ENCODE measurements at places on chromosomes 3 and 15. TPM values are rescaled to one million over a fixed set of nuclear protein-coding genes. Genes with fewer than 3 reads are reported as not detected.

The ARHGEF26 gene
- total RNA-seq: not detected

The NLGN1 gene
- total RNA-seq: not detected

The CELSR3 gene
- total RNA-seq: 18.6 TPM

The CCR8 gene
- not detected for total RNA-seq

The OXTR gene
- 0.60 TPM for total RNA-seq

The MYO5A gene
- total RNA-seq: 15.8 TPM

The MCF2L2 gene
- 1.9 TPM for total RNA-seq

The BBX gene
- 42.4 TPM for total RNA-seq

The SH2D7 gene
- total RNA-seq: not detected

The NPAP1 gene
- total RNA-seq: not detected

The SI gene
- total RNA-seq: not detected

The ATP13A4 gene
- total RNA-seq: 1.7 TPM

- no peak for DNase-seq
Observed at GRCh38 chr15:98938105-98938417, 69.5 kb downstream of the PGPEP1L start.

DNA sequence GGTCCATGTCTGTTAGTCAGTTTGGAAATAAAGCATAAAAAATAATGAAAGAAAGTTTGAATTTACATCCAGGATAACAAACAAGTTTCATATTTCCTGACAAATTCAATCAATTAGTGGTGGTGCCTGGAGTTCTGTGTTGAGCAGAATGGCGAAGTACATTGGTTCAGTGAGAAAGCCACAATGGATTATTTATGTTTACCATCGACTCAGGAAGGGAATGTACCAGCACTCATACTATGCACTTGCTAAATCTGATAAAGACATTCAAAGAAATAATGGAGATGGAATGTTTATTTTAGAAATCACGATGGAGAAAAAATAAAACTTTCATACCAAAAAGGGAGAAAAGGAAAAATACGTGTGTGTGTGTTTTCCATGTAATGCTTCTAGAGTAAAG lies 45.3 kb upstream of the MME start:
- no peak for DNase-seq

DNA sequence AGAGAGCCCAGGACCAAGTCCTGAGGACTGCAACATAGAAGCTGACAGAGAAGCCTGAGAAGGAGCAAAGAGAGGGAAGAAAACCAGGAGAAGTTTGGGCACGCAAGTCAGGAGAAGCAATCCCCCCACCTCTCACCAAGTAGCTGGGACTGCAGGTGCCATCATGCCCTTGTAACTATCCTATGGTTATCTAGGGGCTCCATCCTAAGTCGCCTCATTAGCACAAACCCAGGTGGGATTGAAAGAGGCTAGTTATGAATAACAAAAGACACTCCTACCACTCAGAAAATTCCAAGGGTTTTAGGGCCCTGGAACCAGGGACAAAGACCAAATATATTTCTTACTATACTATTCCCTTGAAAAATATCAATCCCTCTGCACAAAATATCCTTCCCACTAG lies 53.5 kb downstream of the CCR4 start:
- no peak for DNase-seq

DNA sequence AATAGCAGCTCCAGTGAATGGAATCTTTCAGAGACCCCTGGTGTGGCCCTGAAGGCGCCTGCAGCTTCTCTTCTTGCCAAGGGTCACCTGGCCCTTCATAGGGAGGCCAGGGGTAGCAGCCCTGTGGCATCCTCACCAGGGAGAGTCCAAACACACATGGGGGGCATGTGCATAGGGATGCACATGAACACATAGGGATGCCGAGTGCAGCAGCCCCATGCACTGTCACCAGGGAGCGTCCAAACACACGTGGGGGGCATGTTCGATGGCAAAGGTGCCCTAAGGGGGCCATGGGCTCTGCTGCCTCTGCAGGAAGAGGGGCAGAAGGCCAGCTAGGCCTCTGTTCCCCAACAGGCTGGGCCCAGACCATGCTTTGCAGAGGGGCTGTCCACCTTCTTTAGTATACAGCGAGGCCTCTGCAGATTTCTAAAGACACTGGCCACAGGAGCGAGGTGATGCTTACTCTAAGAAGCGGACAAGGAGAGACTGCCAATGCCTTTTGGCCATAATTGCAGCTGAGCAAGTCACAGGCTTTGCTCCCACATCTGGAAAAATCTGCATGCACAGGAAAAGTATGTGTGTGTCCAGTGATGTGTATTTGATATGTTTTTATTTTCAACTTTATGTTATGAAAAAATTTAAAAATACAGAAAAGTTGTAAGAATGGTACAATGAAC lies 21.0 kb downstream of the ANAPC13 start:
- no peak for DNase-seq

GRCh38 chr15:78950902-78951840 lies 6.3 kb upstream of the CTSH start:
- DNase-seq: no peak

DNA sequence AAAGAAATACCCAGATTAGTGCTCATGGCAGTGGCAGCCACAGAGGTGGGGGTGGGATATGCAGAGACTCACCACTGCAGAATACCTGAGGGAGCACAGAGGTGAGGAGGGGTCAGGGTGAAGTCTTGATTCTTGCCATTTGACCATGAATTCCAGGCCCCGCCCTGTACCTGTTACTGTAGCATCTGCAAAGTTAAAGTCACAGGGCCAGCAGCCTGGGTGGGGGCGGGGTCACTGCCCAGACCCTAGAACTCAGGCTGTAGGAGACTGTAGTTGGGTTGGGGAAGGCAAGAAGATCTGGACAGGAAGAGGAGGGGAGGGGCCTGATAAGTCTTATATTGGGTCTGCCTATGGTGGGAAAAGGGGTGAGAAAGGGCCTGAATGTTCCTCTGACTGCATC lies 14.5 kb downstream of the CCDC71 start:
- DNase-seq: no peak

GRCh38 chr3:151329363-151329762 lies at the start of gene P2RY13:
Gene P2RY13, minus strand, starts transcription at chr3:151329549. Its CDS starts 21 bp downstream, at chr3:151329528.
- no peak for DNase-seq

DNA sequence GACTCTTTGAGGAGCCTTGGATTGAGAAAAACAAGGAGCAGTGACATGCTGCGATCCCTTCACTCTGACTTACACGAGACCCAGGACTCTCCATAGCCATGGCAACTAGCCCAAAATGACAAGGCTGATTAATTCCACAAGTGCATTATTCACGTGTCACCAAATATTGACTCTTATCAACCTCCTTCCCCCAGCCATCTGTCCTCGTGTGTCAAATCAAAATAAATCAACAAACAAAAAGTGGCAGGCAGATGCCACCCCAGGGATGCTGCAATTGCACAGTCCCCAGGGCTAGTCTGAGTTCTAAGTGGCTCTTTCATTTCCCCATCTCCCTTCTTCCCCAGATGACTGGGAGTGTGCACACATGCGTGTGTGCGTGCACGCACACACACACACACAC lies 104.9 kb downstream of the AQP9 start:
- no peak for DNase-seq

GRCh38 chr3:30356866-30357753 lies 249.3 kb upstream of the TGFBR2 start:
- no peak for DNase-seq

GRCh38 chr15:69648775-69649735 lies 196.4 kb downstream of the RPLP1 start:
- no peak for DNase-seq

DNA sequence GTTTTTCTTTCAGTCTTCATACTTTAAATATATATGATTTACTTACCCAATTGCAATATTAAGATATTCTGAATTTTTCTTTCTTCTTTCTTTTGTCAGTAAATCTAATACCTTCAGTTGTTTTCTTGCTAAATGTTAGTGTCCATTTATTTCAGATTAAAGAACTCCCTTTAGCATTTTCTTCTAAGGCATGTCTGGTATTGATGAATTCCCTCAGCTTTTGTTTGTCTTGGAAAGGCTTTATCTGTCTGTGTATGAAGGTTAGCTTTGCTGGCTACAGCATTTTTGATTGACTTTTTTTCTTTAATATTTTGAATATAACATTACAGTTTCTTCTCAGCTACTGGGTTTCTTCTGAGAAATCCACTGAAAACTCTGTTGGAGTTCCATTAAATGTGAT lies 64.0 kb upstream of the PLSCR4 start:
- DNase-seq: no peak

DNA sequence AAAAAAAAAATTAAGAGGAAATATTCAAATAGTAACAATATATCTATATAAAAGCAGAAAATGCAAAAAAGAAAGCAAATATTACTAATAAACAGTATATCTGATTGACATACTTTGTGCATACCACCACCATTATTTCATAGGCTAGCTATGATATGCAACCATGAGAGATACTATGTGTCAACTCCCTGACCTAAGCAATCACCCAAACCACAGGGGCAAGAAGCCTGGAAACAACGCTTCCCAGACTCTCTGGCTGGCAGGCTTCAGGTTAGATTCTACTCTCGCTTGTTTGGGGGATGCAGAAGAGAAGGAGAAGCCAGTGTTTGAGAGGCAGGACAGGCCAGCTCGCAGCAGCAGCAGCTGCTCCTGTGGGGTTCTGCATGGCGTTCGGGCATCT lies 169.3 kb upstream of the TPM1 start:
- no peak for DNase-seq

DNA sequence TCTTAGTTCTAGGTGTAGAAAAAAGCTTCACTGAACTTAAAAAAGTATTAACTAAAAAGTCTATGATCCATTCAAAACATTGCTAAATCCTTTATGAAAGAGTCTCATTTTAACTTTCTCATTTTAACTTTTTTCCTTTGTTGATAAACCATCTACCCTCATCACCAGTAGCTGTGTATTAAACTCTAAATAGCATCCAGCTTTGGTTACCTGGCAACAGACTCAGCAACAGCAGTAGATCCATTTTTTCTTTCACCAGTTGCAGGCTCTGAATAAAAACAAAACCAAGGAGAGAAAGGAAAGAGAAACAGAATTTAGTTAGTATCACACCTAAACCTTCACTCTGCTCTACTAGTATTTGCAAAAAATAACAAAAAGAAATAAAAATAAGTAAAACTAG lies 51.6 kb downstream of the TP53BP1 start:
- DNase-seq: no peak

GRCh38 chr15:97077975-97078374 lies 747.5 kb downstream of the NR2F2 start:
- DNase-seq: no peak

GRCh38 chr3:23728601-23729117 lies 77.1 kb upstream of the UBE2E1 start:
- no peak for DNase-seq

GRCh38 chr3:54243056-54243931 lies 120.9 kb downstream of the CACNA2D3 start:
- DNase-seq: no peak

DNA sequence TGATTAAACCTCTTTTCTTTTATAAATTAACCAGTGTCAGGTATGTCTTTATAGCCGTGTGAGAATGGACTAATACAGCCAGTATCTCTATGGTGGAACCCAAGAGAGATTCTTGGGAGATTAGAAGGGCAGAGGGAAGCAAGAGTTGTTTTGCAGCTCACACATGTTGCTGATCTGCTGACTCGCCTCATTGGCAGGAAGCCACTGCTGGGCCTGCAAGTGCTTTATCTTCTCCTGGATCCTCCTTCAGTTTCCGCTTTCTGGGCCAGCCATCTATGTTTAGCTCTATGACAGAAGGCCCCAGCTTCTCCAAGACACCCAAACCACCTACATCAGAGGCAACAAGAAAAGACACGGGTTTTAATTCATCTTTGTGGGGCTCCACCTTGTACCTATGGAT lies 23.4 kb upstream of the GALNT15 start:
- no peak for DNase-seq

DNA sequence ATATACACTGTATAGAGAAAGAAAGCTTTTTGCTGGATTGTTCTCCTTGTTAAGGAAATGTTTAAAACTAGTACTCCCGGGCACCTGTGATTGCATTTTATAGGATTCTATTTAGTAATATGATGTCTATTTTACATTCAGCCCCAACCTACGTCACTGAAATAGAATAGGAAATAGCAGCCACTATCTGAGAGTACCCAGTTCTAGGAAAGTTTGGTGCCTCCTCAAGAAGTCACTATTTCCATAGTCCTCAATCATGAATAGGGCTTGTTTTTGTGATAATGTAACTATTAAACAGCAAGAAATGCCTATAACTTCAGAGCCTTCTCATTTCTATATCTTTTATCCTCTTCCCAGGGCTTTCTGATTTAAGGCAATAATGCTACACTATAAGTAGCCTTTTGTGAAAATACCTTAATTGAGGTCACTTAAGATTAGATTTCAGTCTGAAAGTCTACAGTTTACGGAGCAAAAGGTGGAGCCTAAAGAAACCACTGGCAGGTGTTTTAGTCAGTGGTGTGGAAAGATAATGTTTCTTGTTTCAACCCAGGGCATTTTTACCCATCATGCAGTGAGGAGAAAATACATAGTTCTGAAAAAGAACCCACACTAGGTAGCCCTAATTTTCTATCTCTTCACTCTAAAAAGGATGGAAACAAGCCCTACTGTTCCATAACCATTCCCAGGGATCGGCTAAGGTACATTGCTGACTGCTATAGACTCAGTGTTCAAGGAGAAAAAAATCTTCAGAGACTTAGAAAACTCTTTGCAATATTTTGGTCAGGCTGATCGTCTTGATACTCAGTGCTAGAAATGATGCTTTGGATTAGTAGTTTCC lies 38.7 kb downstream of the TIGIT start:
- DNase-seq: no peak

DNA sequence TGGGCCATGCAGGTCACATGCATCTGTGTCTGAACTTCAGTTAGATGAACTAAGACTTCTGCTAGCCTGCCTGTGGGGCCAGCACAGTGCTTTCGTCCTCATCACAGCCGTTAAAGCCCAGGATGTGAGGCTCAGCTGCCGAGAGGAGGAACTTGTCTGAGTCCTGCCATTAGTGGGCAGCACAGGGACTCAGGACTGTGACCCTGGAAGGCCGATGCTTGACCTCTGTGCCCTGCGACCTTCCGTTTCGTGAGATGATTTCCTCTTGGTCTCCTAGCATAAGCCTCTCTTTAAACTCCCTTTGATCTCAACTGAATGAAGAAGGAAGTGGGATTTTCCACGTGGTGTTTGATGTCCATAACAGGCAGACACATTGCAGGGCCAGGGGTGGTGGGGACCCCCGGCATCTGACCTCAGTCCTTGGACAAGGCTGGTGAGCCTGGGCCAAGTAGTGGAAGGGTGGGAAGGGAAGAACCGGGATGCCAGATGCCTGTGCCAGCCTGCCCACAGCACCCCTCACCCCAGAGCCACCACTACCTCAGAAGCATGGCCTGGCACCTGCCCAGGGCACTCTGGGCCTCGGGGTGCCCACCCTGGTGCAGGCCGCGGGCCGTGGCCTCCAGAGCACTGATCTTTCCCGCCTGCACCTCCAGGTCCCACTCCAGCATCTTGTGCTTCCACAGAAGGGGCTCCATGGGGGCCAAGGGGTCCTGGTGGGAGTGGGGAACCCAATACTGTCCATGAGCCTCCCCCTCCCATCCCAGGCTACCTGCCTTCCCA lies 21.6 kb downstream of the PLA2G4B start:
- DNase-seq: no peak

DNA sequence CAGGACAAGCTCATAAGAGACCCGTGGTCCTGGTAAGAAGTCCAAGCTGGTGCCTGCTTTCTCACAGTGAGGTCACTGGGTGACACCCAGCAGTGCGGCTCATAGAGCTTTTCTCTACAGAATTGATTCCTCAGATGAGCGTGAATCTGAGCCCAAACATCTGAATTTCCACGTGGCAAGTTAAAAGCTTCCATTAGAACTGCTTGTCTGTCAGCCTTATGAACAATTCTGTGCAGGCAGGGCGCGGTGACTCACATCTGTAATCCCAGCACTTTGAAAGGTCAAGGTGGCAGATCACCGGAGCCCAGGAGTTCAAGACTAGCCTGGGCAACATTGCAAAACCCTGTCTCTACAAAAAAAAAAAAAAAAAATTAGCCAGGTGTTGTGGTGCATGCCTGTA lies 113.1 kb upstream of the ABHD17C start:
- no peak for DNase-seq

GRCh38 chr3:132870541-132870940 lies 148.3 kb upstream of the NPHP3 start:
- no peak for DNase-seq

Data from activated naive CD8-positive, alpha-beta T cell treated with anti-CD3 and anti-CD28 coated beads for 36 hours (primary cell).